ENCODE measurements at places on chromosomes 12 and 14.

- no peak for DNase-seq
- no peaks in the 10 kb centered on the region for H3K36me3 ChIP-seq
- no peaks in the 10 kb centered on the region for H3K27me3 ChIP-seq
- no peak overlapping the region for H3K4me3 ChIP-seq
Observed at GRCh38 chr12:50353869-50354593, 42.4 kb downstream of the FAM186A start.

- no peaks in the 10 kb centered on the region for H3K36me3 ChIP-seq
- DNase-seq, result no peak
- no peaks in the 10 kb centered on the region for H3K27me3 ChIP-seq
- no peak overlapping the region for H3K27ac ChIP-seq
- no peak overlapping the region for H3K4me3 ChIP-seq
Observed at GRCh38 chr14:97382616-97383226, 585.5 kb downstream of the VRK1 start.

DNA sequence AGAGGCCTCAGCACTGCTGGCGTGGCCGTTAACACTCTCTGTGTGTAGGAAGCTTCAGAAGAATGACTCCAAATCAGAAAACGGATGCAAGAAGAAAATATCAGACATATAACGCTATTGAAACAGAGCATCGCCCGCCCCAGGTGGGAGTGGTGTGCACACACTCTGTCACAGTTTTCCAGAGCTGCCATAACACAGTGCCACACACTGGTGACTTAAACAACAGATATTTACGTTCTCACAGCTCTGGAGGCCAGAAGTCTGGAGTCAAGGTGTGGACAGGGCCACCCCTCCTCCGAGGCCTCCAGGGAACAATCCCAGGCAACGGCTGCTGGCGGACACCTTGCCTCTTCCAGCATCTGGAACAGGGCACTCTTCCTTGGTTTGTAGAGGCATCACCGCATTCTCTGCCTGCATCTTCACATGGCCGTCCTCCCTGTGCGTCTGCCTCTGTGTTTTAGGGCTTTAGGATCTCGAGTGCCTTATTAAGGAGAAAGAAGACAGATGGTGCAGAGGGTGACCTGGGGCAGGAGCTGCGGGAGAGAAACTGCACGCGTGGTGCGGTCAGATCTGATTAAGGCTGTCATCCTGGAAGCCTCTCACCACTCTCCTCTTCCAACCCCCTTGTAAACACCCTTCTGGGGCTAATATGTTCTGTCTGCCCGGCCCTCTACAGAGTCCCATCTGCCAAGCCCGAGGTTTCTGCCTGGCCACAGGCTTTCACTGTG is 141.0 kb downstream of the SLC15A4 start:
- H3K4me3 ChIP-seq, result no peak overlapping the region
- H3K27me3 ChIP-seq, result no peaks in the 10 kb centered on the region

GRCh38 chr14:102733326-102733725 is 43.9 kb upstream of the TRAF3 start:
- H3K36me3 ChIP-seq, result peaks cover 24% of the 10 kb centered on the region
- H3K4me1 ChIP-seq, result no peaks in the 10 kb centered on the region
- H3K27me3 ChIP-seq, result no peaks in the 10 kb centered on the region
- H3K27ac ChIP-seq, result no peak overlapping the region
- H3K4me3 ChIP-seq, result no peak overlapping the region

- no peak for DNase-seq
- H3K27ac ChIP-seq, result no peak overlapping the region
- H3K4me1 ChIP-seq, result peaks cover 27% of the 10 kb centered on the region
Observed at GRCh38 chr14:104875811-104876210, 10.7 kb downstream of the CEP170B start.

GRCh38 chr12:99020871-99021270 is 375.8 kb downstream of the APAF1 start:
- no peak overlapping the region for H3K27ac ChIP-seq
- H3K4me1 ChIP-seq, result no peaks in the 10 kb centered on the region
- DNase-seq, result no peak
- no peaks in the 10 kb centered on the region for H3K36me3 ChIP-seq
- H3K4me3 ChIP-seq, result no peak overlapping the region

GRCh38 chr12:4591180-4591687 is 29.2 kb downstream of the DYRK4 start:
- no peaks in the 10 kb centered on the region for H3K36me3 ChIP-seq
- no peak for DNase-seq
- no peak overlapping the region for H3K4me3 ChIP-seq

DNA sequence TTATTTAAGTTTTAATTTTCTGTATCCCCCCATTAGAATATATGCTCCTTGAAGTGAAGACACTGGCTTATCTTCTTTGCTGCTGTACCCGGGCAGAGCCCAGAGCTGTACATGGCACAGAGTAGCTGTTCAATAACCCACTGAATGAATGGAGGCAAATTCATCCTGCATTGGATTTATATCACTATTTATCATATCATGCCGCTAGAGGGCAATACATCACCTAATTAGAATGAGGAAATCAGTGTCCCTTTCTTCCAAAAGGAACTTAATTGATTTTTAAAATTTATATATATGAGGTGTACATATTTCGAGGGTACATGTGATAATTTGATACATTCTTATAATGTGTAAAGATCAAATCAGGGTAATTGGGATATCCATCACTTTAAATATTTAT is 89.2 kb upstream of the TMEM260 start:
- no peak overlapping the region for H3K4me3 ChIP-seq
- peaks cover 53% of the 10 kb centered on the region for H3K27me3 ChIP-seq
- H3K36me3 ChIP-seq, result no peaks in the 10 kb centered on the region

DNA sequence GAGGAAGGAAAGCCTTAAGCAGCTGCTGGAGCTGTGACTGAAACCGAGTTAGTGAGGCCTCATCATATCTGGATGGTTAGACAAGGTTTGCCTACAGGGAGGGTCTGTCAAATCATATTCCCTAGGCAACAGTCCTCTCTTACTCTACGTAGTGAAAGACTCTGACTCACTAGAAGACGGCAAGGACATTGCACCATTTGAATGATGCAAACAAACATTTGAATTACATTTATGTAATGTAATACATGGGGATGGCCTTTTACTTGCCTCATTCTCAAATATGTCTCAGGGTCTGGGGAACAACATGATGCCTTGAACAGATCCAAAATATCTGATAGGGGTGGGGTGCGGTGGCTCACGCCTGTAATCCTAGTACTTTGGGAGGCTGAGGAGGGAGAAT is 29.8 kb upstream of the STRAP start:
- peaks cover 44% of the 10 kb centered on the region for H3K4me1 ChIP-seq
- no peak for DNase-seq
- no peaks in the 10 kb centered on the region for H3K27me3 ChIP-seq
- H3K36me3 ChIP-seq, result no peaks in the 10 kb centered on the region
- no peak overlapping the region for H3K4me3 ChIP-seq

DNA sequence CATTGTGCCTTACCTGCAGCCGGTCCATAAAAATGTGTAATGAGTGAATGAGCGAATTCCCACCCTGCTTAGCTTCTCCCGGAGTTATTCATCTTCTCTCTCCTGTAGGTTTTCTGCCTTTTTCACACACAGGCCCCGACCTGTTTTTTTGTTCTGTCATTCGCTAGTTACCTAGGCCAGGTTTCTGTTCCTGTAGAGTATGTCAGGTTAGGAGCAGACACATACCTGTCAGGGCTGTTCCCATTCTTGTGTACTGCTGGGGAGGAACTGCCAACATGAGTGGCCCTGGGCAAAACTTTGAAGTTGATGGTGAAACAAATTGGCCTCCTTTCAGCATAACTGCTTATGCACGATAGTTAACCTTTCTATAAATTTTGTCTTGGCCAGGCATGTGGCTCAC is 140.1 kb downstream of the SYNE2 start:
- DNase-seq, result no peak
- no peak overlapping the region for H3K4me3 ChIP-seq
- peaks cover 40% of the 10 kb centered on the region for H3K36me3 ChIP-seq
- H3K27ac ChIP-seq, result no peak overlapping the region
- H3K4me1 ChIP-seq, result no peaks in the 10 kb centered on the region

DNA sequence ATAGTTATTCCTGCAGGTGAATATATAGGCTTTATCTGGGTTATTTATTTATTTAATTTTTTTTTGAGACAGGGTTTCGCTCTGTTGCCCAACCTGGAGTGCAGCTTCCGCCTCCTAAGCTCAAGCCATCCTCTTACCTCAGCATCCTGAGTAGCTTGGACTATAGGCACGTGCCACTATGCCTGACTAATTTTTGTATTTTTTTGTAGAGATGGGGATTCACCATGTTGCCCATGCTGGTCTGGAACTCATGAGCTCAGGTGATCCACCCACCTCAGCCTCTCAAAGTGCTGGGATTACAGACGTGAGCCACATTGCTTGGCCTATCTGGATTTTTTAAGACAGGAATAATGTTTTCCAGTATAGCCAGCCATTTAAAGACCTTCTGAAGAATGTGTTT is 2.0 kb downstream of the RAN start:
- H3K4me1 ChIP-seq, result peaks cover 42% of the 10 kb centered on the region
- H3K27ac ChIP-seq, result peak overlapping the region; percentile 21
- no peak for DNase-seq
- H3K27me3 ChIP-seq, result no peaks in the 10 kb centered on the region
- peak overlapping the region; percentile 93 for H3K4me3 ChIP-seq
- H3K36me3 ChIP-seq, result peaks cover 76% of the 10 kb centered on the region

DNA sequence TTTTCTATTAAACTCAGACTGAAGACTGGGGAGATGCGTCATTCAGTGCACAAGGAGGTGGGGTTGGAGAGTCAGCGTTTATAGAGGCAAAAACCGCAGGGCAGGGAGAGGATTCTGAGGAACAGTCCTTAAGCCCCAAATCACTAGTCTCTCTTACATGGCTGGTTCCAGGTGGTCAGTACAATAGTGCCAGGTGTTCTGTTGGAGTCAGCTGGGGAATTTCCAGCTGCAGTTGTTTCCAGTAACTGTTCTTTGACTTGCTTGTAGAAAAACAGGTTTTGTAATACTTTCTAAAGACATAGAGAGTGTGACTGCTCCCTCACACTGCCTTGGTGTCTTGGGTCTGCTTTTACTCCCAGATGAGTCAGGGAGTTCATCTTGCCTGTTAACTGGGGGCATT is 192.2 kb downstream of the TMTC3 start:
- DNase-seq, result peak; percentile 36
- no peak overlapping the region for H3K27ac ChIP-seq
- no peak overlapping the region for H3K4me3 ChIP-seq
- H3K4me1 ChIP-seq, result peaks cover 24% of the 10 kb centered on the region
- no peaks in the 10 kb centered on the region for H3K36me3 ChIP-seq

DNA sequence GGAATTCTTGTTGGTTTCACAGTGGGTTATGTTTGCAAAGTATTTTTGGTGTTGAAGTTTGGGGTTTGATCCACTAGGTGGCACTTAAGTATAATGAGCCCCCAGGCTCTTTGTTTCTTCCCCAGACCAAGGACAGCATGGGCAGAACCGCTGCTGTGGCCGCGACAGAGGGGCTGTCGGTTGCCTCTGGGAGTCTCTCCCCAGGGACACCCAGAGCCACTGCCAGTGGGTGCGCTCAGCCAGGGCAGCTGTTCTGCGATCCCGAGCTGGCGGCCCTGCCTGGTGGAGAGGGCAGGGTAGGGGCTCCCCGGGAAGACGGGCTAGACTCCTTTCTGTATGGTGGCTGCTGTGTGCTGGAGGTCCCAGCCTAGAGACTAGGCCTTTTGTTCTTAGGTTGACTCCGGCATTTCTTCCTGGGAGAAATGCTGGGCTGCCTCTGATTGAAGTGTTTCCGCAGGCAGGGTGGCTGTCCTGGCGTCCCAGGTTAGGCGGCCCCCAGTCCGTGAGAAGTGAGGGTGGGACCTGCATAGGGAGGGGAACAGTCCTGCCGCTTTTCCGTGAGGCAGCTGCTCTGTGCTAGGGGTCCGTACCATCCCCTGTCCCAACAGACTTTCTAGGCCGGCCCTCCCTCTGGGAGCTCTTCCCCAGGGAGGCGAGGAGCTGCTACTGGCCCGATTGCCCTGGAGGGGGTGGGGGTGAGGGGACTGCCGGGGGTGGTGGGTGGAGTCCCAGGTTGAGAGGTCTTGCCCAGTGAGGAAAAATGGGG is 253.1 kb upstream of the PELI2 start:
- H3K27me3 ChIP-seq, result no peaks in the 10 kb centered on the region
- H3K4me3 ChIP-seq, result no peak overlapping the region
- no peak for DNase-seq
- no peak overlapping the region for H3K27ac ChIP-seq
- peaks cover 9% of the 10 kb centered on the region for H3K4me1 ChIP-seq

DNA sequence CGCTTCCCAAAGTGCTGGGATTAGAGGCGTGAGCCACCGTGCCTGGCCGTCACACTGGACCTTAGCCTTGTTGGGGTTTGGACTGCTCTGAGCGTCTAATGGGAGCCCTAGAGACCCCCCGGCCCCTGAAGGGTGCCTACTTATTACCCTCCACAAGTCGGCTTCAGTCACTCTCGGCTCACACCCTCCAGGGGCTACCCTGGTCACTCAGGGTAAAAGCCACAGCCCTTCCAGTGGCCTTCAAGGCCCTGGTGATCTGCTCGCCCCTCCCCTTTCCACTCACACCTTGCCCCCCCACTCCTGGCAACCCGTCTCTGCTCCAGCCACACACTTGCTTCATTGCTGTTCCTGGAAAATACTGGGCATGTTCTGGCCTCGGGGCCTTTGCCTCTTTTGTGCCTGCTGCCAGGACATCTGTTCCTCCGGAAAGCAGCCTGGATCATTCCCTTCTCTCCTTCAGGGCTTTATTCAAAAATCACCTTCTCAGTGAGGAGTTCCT is 3.6 kb upstream of the MORN3 start:
- peak overlapping the region; percentile 86 for H3K27ac ChIP-seq
- H3K4me1 ChIP-seq, result peaks cover 25% of the 10 kb centered on the region
- no peaks in the 10 kb centered on the region for H3K27me3 ChIP-seq
- peak overlapping the region; percentile 67 for H3K4me3 ChIP-seq
- DNase-seq, result peak; percentile 67
- peaks cover 18% of the 10 kb centered on the region for H3K36me3 ChIP-seq

- H3K4me3 ChIP-seq, result no peak overlapping the region
- no peak for DNase-seq
- H3K27me3 ChIP-seq, result no peaks in the 10 kb centered on the region
- H3K36me3 ChIP-seq, result no peaks in the 10 kb centered on the region
Observed at GRCh38 chr14:28220391-28220790, 546.2 kb upstream of the FOXG1 start.

DNA sequence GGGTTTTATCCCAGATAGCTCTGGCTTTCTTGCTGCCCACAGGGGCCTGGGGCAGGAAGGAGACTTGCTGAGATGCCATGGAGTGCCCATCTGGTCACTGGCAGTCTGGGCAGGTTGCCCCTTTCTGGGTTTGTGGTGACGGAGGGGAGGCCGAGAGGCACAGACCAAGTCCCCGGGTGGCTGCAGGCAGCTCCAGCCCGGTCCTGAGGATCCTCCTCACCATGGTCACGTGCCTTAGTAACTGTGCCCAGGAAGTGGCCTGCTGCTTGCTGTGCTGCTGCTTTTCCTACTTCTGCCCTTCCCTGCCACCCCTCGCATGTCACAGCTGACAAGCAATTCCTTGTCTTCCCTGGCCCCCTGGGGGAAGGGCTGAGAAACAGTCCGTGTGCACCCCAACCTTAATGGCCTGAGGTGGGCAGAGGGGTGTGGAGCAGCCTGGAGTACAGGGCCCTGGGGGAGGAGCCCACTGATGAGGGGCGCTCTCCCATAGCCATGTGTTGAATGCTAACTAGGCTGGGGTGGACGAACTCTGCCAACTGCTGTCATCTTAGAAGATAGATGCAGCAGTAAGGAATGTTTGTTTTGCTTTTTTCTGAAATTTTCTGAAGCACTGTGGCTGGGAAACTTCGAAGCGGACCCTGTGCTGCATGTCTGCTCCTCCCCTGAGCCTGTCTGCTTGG is 54.9 kb upstream of the SRSF5 start:
- H3K27ac ChIP-seq, result no peak overlapping the region
- H3K36me3 ChIP-seq, result peaks cover 19% of the 10 kb centered on the region
- H3K4me1 ChIP-seq, result no peaks in the 10 kb centered on the region

Data from Calu3 (cell line).